ENCODE measurements at places on chromosomes 7 and 10.
A peak's percentile ranks its signal among the peaks of the same experiment; 100 is the strongest.

DNA sequence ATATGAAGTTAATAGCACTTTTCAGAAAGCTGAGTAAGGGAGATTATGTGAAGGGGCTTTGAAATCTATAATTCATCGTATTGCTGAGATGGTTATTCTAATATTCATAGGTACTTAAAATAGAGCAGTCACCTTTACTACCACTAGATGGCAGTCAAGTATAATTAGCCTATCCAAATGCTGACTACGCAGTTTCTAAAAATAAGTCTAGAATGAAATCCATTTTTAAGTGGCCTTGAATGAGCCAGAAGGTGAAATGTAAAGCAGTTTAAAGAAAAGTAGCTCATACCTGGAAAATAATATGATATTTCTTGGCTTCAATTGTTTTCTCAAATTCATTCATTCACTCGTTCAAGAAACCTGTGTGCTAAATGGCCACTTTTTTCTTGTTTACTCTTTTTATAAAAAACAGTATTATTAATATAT lies 1277.1 kb downstream of the GATA3 start:
- DNase-seq: peak; percentile 62

DNA sequence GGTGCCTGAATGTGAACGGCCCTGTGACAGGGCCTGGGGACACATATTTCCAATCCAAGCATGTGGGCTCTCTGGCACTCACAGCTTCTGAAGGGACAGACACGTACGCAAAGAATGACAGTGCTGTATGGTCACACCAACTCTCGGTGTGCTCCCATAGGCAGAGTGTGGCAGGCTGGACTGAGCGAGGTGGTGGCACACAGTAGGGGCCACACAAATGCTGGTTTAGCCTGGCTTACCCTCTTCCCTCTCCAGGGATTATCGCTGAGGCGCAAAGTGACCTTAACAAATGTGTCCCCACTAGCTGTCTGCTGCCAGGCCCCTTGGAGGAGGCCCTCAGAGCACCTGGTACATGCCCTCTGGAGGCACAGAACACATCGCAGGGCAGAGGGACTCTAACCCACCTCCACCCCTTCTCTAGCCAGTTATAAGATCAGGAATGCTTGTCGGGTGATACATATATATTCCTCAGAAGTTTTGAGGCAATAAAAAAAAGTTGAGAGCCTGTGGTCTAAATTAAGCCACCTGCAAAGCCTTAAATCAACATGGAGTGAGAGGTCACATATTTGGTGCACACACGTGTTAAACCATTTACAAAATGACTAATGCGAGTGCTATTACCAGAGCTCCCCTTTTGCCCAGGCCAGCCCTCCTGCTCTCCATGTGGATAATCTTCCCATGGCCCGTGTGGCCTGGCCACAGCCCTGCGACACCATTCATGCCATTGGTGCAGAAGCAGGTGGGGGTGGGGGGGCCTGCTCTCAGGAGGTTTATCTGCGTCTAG lies 262.8 kb upstream of the GRB10 start:
- no peak for DNase-seq

GRCh38 chr7:128148676-128149075 lies 92.4 kb upstream of the LEP start:
- DNase-seq: no peak

DNA sequence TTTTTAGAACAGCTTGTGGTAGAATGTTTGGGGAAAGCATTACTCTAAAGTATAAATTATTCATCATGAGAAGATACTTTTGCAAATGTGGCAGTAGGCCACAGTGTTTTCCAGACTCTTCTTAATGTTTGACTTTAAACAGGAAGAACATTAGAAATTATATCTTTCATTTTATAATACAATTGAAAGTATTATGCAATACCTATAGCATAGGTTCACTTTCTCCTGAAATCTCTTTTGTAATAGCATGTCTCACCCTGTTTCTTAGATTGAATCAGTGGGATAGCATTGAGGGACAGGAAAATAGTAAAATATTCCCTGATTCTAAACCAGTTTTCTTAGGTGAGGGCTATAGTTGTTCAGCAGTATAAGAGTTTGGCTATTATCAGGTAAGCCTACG lies 23.1 kb downstream of the ANKIB1 start:
- no peak for DNase-seq
